ENCODE measurements at places on chromosomes 16 and 17.
A peak's percentile ranks its signal among the peaks of the same experiment; 100 is the strongest.

DNA sequence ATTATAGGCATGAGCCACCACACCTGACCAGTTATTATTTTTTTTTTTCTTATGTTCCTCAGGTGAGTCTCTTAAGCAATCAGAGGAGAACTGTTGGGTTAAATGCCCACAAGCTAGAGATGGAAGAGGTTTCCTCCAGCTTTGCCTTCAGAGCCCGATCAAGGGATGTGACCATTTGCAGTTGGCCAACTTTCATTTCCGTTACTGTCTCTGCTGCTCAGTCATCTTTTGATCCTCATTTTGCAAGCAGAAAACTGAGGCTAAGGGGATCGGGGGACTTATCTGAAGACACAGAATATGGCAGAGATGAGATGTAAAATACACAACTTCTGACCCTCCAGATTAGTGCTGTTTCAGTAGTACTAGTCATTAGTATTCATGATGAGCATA, 188.8 kb downstream of the RAB11FIP4 start:
- DNase-seq: no peak

DNA sequence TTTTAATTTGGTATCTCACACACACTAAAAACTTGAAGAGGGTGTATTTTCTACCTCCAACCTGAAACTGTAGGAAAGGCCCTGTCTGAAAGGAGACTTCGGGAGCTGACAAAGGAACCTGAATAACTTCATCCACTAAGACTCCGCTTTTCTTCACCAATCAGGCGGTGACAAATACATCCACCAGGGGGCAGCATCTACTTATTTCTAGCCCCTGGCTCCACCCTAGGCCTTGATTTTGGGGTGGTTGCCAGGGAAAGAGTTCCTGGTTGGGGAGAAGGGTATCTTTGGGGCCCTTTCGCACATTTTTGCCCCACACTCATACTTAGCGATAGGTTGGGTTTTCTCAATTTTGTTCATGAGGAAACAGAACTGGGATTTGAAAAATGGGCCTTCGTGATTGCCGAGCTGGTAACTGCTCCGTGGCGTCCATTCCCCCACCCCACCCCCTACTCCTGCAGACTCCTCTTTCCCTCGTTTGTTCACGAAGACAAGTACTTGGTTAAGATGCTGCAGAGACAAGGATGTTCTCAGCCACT, 4.8 kb upstream of the ARL4D start:
- DNase-seq: no peak

- no peak for DNase-seq
Observed at GRCh38 chr17:32281011-32281451, 15.4 kb downstream of the RHBDL3 start.

- DNase-seq: no peak
Observed at GRCh38 chr17:66652840-66653507, 181.9 kb upstream of the CACNG5 start.

GRCh38 chr16:86668136-86668910, 90.0 kb downstream of the FOXL1 start:
- DNase-seq: no peak

- DNase-seq: no peak
Observed at GRCh38 chr17:58283674-58284612, 3.2 kb upstream of the MPO start.

- DNase-seq: no peak
Observed at GRCh38 chr17:48616717-48617470, 1.8 kb upstream of the HOXB8 start.

DNA sequence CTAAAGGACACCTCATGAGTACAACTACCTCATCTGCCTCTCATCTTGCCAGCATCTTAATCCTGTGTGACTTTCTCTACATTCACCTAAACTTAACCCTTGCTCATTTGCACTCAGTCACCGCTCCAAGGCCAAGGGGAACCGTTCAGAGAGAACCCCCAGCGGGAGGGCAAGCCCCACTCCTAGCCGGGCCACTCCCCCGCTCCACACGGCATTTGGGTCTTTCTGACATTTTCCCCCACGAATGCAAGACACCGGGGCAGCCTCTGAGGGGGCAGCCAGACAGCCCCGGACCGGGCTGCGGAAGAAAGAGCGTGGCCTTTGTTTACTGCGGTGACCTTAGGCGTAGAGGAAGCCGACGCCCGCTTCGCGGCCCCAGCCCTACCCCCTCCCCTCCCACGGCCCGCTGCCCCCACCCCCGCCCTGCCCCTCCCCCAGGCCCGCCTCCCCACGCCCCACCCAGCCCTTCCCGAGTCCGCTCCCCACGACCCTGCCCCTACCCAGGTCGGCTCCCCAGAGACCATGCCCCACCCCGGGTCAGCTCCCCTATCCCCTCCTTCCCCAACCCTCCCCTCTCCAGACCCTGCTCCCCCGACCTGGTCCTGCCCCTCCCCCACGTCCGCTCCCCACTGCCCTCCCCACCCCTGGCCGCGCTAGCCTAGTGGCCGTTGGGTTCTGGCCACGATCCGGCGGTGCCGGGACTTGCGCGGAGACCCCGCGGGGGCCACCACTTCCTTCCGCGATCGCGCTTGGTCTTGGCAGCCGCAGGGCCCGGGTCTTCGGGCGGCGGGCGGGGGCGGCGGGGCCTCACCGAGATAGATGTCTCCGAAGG, 789 bp downstream of the CSNK1D start:
- no peak for DNase-seq

DNA sequence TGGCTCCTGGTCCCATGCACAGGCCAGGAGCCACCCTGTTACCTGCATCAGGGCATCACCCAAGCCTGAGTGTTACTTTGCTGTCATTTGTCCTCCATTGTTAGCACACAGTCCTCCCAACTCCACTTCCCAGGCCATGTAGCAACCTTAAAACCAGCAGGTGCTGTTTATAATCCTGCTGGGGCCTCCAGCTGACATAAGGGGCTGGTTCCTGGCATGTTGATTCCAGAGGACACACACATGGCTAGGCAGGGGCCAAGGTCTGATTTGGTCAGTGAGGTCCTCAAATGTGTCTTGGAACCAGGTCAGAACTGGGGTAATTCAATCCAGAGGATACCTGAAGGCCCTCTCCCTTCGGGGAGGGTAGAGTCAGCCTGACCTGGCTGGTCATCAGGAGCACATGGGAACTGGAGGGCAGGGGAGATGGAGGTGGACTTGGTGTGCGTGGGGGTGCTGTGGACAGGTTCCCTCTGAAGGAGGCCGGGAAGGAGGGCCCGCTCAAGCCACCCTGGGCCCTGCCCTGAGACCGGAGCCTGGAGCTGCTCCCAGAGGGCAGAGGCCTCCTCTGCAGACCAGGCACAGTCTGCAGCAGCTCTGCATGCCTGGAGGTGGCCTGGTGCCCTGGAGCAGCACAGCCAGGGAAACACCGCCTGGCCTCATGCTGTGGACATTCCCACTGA, 6.6 kb downstream of the ADORA2B start:
- no peak for DNase-seq

GRCh38 chr17:64608571-64608981, 53.5 kb downstream of the SMURF2 start:
- DNase-seq: no peak

DNA sequence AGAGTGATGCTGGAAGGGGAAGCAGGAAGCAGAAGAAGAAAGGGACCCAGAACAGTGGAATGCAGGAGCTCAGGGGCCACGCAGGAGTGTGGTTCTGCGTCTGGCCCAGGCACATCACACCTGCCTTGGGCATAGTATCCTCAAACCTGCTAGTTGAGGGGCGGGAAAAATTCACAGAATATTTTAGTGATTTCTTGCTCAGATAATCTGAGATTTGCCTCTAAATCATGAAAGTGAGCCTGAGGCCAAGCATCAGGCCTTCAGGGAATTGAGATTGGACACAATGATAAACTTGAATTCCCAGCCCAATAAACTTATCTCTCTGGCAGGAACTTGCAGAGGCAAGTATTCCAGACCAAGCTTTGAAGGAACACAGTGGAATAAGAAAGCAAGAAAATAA, 48.5 kb upstream of the CCL2 start:
- no peak for DNase-seq

DNA sequence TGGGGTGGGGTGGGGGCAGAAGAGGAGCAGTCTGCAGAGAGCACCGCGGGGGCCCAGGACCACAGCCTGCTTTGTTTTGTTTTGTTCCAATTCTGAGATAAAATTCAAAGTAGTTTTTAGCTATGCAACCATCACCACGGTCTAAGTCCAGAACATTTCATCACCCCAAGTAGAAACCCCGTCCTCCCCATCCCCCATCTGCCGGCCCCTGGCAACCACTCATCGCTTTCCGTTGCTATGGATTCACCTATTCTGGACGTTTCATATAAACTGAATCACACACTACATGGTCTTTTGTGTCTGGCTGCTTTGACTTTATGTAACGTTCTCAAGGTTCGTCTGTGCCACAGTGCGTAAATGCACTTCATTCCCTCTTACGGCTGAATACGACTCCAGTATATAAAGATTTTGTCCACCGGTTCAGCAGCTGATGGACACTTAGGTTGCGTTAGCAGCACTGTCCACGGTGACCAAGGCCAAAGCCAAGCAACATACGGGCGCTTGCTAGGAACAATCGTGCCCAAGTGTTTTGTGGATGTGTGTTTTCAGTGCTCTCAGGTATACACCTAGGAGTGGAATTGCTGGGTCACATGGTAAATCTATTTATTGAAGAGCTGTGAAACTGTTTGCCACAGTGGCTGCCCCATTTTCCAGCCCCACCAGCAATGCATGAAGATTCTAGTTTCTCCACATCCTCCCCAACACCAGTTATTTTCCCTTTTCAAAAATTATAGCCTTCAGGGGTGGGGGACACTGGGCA, 27.7 kb upstream of the RASD1 start:
- no peak for DNase-seq

- DNase-seq: no peak
Observed at GRCh38 chr16:85138073-85138824, 26.0 kb upstream of the CIBAR2 start.

DNA sequence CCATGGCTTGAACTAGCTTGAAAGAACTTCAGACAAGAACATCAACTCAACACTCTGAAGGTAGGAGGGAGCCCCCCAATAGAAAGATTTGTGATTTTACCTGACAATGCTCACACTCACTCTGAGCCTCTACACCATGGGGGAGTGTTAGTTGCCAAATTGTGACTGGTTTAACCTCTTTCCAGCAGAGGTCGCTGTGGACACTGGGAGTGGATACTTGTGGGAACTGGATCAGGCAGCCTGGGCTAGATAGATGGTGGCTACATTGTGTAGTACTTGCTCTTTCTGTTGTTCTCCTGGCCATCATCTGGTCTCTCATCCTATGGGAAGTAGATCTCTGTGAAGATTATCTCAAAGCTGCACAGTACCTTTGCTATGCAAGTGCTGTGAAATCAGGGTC, 2.9 kb downstream of the SMPD3 start:
- DNase-seq: no peak

- DNase-seq: no peak
Observed at GRCh38 chr17:59627770-59628171, 8.1 kb downstream of the CLTC start.

- DNase-seq: no peak
Observed at GRCh38 chr16:15830832-15831451, 25.9 kb downstream of the MYH11 start.

- DNase-seq: no peak
Observed at GRCh38 chr16:85477801-85478363, 135.2 kb upstream of the GSE1 start.

- DNase-seq: peak; percentile 42
Observed at GRCh38 chr16:84268291-84269040, 26.2 kb upstream of the WFDC1 start.

- no peak for DNase-seq
Observed at GRCh38 chr17:9237661-9238301, 216.5 kb downstream of the NTN1 start.

DNA sequence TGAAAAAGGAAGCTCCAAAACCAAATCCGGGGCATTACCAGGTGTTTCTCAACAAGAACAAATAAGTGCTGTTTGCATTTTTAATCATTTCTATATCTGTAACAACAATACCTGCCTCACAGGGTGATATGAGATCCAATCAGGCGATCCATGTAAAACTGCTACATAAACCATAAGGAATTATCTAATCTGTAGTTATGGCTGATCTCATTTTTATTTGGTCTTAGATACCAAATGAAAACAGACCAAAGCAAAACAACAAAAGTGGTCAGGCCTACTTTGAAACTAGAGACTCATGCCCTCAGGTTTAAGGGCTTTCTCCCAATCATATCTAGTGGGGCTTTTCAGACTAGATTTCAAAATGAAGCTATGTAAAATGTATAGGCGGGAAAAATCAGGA, 28.3 kb downstream of the XPO6 start:
- no peak for DNase-seq

DNA sequence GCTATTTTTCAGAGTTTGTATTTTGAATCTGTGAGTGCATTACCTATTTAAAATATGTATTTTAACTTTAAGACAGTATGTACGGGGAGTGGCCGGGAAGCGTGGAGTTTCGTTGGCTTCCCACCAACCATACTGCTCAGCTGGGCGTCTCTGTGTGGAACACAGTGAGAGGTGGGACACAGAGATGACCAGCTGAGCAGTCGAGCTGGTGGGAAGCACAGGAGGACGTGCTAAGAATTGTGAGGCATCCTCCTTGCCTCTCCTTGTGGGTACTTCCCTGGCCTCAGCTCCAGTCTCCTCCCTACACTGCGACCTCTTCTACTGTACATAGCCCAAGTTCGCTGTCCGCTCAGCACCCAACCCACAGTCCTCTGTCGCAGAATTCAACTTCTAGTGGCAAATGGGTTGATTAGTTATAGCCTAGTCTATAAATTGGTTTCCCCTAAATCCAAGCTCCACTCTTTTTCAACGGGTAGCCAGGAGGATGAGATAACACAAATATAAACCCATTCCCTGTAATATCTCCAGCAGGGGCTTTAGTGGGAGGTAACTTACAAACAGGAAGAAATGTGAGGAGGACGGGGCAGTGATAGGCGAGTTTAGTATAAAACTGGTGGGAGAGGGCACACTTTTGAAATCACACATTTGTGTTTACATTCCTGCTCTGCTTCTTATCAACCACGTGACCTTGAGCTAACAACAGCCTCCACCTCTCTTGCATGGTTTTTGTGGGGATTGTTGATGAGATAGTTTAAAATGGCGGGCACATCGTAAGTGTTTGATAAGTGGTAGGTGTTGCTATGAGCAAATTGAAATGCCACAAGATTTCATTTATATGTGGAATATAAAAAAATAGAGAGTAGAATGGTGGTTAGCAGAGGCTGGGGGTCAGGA, 211.9 kb upstream of the HS3ST3A1 start:
- no peak for DNase-seq
